CD4-positive, alpha-beta T cell (primary cell): ENCODE measurements at places on chromosomes 4 and X.

DNA sequence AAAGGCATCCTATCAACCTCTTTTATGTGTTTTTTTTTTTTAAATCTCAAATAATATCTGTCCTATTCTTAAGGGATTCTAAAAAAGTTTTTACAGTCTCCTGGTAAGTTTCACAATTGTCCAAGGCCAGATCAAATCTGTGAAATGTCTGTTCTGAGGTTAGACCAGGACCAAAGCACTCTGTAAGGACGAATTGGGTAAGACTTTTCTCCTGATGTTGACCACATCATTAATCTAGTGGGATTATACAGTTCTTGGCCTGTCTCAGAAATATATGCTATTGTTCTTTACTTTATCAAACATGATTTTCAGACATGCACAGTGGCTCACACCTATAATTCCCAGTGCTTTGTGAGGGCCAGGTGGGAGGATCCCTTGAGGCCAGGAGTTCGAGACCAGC is 45.8 kb upstream of the TMEM131L start:
- DNase-seq = no peak

GRCh38 chr4:7121174-7121573 is 53.3 kb upstream of the GRPEL1 start:
- DNase-seq = no peak

GRCh38 chr4:1469043-1469442 is 62.8 kb upstream of the NKX1-1 start:
- no peak for DNase-seq

GRCh38 chr4:166622425-166622977 is 611.8 kb downstream of the SPOCK3 start:
- no peak for DNase-seq

DNA sequence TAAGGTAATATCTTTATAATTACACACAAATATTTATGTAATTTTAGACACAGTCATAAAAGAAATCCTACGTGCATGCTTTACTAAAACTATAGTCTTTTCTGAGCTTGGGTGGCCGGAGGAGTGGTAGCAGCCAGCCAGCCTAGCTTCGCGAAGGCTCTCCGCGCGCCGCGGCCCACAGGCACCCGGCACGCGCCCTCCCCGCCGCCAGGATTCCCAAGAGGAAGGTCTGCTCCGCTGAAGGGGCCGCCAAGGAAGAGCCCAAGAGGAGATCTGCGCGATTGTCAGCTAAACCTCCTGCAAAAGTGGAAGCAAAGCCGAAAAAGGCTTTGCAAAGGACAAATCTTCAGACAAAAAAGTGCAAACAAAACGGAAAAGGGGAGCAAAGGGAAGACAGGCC is 8.7 kb upstream of the PJA1 start:
- DNase-seq = no peak

DNA sequence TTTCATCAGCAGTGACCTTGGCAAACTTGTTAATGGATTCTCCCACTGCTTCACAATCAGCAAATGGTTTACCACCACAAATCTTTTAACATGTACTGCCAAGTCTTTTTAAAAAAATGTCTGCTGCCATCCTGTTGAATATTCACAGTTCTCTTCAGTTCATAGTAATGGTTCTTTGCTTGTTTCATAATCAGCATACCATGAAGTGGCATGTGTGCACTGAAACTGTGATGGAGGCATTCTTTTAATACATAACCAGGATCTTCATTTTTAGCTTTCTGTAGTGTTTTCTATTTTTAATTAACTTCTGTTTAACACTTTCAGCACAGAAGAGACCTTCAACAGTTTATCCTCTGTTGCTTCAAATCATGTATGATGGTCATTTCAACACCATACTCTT is 230.1 kb upstream of the ARSJ start:
- DNase-seq = no peak

DNA sequence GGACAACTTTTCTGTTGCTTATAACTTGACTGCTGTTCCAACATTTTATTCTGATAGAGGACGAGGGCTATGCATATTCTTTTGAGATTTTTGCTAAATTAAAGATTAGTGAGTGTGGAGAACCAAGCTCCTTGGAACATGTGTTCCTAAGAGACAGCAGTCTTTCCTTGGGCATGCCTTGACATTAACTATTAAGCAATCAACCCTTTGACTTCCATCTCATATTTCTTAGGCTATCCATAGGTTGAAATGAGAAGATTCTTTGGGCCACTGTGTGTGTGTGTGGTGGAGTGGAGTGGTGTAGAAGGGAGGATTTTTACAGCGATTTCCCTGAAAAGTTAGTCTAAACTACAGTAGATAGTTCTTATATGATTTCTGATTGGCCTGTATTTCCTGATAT is 127.4 kb upstream of the POF1B start:
- DNase-seq = no peak

- DNase-seq = no peak
These were observed 97.8 kb downstream of the TMEM47 start for GRCh38 chrX:34559325-34559724.

- DNase-seq = no peak
These were observed 11.5 kb upstream of the C4orf54 start for GRCh38 chr4:99669084-99669483.

GRCh38 chrX:112053169-112053568 is 29.4 kb downstream of the TRPC5 start:
- no peak for DNase-seq

GRCh38 chrX:50978920-50979682 is 68.6 kb downstream of the BMP15 start:
- no peak for DNase-seq

- no peak for DNase-seq
These were observed 89.5 kb downstream of the HS3ST1 start for GRCh38 chr4:11338956-11339782.

- DNase-seq = no peak
These were observed 16.2 kb downstream of the SLC4A4 start for GRCh38 chr4:71355045-71355444.

DNA sequence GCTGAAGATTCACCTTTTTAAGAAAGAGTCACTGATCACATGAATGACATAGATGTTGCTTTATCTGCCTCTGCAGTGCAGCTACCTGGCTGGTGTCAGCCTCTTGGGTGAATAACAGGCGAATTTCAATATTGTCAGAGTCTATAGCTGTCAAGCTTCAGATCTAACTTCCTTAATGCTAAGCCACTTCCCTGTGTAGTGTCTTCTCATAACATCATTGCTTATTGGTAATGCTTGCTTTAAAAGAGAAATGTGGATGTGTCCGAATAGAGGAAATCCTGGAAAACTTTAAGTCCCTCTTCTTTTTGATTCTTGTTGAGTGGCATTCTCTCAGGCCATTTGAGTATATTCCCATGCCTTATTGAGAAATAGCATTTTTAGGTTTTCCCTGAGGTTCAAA is 7.3 kb upstream of the IGFBP7 start:
- no peak for DNase-seq

DNA sequence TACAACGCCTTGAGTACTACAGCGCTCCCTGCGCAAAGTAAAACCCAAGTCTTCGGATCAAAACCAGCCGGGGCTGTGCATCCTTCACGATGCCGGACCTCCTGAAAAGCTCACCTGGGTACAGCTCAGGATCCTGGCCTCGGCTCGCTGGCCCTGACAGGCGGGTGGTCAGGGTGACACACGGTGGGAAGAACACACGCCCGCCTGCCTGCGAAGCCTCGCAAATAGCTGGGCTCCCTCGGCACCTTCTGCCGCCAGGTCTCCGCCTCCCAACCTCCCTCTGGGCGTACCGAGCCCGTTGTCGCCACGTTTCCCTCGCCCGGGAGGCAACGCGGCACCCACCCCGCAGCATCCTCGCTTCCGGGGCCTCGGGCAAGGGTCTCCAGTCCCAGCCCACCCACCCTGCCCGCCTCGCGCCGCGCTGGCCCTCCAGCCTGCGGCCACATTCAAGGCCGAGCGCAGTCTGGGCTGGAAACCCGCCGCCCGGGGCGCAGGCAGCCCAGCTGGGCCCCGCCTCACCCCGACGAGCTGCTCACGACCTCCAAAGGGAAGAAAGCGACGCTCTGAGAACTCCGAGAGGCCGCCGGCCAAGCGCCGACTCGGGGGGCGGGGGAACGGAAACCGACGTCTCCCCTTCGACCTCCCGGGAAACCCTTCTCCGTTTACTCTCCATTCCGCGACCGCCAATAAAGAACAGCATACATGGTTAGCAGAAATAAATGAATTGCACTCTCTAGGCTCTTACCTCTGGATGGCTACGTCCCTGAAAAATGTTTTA is 511 bp downstream of the PPM1K start:
- DNase-seq = peak; percentile 68

DNA sequence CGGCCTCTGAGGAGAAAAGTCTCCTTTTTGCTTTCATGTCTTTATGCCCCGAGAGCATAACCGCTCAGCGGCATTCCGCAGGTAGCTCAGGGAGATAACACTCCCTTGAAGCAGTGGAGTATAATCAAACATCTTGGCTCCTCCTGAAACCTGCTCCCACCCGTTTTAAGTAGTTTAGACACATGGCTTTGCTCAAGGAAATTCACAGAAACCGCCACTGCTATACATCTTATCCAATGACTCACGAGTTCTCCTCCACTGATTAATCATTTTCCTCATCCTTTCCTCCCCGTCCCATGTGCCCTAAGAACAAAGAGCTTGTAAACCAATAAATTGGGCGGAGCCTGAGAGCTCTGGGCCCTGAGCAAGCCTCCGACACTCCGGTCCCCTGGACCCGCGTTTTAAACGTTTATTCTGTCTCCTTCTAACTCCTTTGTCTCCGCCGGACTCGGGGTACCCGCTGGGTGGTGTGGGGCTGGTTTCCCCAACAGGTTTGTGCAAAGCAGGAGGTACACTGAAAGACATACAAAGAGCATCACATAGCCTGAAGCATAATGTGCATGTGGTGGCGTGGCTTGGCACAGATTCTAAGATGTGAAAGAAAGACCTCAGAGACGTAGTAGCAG is 401.2 kb downstream of the TLL1 start:
- no peak for DNase-seq

DNA sequence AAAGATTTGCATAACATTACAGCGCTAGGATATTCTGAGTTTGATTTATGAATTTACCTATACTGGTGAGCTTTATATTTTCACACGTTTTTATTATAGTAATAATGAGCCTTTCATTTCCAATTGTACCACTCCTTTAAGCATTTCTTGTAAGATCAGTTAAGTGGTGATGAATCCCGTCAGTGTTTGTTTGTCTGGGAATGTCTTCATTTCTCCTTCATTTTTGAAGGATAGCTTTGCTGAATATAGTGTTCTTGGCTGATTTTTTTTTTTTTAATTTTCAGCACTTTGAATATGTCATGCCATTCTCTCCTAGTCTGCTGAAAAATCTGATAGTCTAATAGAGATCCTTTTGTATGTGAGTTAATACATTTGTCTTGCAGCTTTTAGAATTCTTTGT is 70.1 kb downstream of the IL15 start:
- DNase-seq = no peak

DNA sequence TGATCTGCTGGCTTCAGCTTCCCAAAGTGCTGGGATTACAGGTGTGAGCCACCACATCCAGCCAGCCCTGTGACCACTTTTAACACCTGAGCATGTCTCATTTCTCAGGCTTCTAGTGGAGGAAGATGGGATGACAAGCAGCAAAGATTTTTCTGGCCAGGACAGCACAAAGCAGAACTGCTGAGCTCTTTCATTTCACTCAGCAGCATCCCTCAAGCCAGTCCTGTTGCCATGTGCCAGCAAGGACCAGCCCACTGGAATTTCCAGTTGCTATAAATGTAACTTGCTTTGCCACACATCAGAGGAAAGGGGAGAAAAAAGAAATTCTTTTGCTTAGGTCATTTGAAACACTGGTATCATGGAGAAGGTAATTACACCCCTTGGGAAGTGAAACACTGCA is 75.9 kb downstream of the SLC9A7 start:
- DNase-seq = no peak

DNA sequence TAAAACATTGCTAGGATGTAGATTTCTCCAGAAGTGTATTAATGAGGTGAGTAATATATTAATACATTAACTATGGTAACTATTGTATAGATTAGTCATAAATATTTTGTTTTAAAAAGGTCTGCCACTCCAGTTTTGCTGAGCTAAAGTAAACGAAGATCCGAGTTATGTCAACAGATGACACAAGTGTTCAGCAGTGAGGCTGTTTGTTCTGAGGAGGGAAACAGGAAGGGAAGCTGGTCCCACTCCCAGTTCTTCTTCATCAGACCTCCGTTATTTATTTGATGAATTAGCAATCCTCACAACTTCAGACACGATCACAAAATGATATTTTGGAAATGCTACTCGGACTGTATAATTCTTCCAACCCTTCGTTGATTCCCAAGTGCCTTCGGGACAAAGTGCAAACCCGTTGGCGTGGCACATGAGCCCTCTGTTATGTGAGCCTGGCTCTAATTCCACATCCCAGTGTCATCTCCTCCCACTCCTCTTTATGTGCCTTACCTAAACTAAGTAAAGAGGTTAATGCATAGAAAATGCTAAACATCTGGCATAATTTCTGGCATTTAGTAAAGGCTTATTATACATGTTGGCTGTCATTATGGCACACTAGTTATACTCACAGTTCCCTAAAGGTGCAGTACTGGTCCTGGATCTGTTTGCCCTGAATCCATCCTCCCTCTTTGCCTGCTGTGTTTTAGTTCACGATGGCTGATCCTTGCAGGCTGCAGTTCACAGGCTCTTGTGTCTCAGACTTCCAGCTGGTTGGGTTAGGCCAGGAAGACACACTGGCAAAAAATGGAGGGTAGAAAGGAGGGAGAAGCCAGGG is 190.6 kb upstream of the LNX1 start:
- no peak for DNase-seq

DNA sequence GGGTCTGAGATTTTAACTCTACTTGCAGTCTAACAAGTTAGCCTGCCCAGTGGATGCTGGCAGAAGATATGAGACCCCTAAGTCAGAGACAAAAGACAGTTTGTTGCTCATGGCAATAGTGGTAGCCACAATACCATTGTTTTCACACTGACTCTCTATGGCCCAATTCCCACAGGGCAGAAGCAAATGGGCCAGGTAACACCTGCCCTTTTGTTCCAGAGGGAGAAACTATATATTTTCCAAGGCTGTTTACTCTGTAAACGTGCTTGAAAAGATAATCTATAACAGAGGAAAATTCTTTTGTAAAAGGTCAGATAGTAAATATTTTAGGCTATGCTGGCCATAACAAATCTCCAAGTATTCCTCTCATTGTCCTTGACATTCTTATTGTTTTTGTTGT is 57.2 kb upstream of the NPNT start:
- DNase-seq = no peak

DNA sequence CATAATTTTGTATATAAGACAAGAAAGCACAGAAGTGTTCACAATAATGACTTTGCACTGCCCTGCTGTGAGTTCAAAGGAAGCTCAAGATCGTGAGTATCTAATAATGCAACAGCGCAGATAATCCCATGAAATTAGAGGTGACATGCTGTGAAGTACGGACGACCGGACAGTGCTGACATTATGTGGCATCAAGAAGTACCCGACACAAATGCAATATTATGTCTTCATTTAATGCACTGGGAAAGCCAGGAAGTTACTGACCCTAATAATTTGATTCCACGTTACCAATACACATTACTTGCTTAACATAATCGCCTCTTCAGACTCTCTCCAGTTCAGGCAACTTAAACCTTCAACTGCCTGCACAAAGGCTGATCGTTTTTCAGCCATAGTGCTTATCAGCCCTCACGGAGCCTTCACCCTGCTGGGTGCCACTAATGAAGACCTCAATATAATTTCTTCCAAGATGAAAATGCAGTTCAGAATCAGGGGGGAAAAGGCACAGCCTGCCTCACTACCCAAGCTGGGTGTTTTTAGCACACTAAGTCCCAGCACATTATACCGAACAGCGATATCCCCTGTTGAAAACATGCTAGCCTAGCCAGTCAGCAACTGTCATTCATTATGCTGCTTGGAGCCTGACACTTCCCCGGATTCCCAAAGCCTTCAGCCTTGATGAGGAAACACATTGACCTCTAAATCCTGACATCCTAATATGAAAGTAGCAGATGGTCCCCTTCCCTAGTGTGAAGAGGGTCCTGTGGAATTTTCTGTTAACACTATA is 56.1 kb downstream of the SLC7A11 start:
- DNase-seq = no peak
